GM23338 (cell line): ENCODE measurements at places on chromosomes 7 and 10. TPM values are rescaled to one million over a fixed set of nuclear protein-coding genes. Genes with fewer than 3 reads are reported as not detected.

FXYD4 gene
- not detected in 2 replicates for polyA plus RNA-seq

OR2A5 gene
- not detected in 2 replicates for polyA plus RNA-seq

HOXA5 gene
- not detected in 2 replicates for polyA plus RNA-seq

CALHM2 gene
- polyA plus RNA-seq: 2.1 and 2.2 TPM in 2 replicates

SFRP4 gene
- not detected in 2 replicates for polyA plus RNA-seq

EFCAB10 gene
- polyA plus RNA-seq: 9.8 and 10.3 TPM in 2 replicates

PAPOLB gene
- polyA plus RNA-seq: 0.07 and 0.08 TPM in 2 replicates

PON3 gene
- 1.4 and 1.6 TPM in 2 replicates for polyA plus RNA-seq

ASB4 gene
- not detected in 2 replicates for polyA plus RNA-seq

H2BK1 gene
- polyA plus RNA-seq: not detected in 2 replicates

LMTK2 gene
- polyA plus RNA-seq: 6.1 and 6.5 TPM in 2 replicates

PHYHIPL gene
- 0.27 and 0.63 TPM in 2 replicates for polyA plus RNA-seq

ADCY1 gene
- 2.3 and 2.4 TPM in 2 replicates for polyA plus RNA-seq

GSTK1 gene
- polyA plus RNA-seq: 26.3 and 27.5 TPM in 2 replicates

DBNL gene
- polyA plus RNA-seq: 17.1 and 18.1 TPM in 2 replicates

PTTG1IP2 gene
- not detected in 2 replicates for polyA plus RNA-seq

SEC23IP gene
- 26.2 and 35.6 TPM in 2 replicates for polyA plus RNA-seq

SPAM1 gene
- not detected in 2 replicates for polyA plus RNA-seq

RNLS gene
- polyA plus RNA-seq: 5.7 and 8.8 TPM in 2 replicates

OLAH gene
- polyA plus RNA-seq: 0.12 TPM in 1 of 2 replicates, not detected in the other

CHST12 gene
- 13.9 and 14.6 TPM in 2 replicates for polyA plus RNA-seq

SHOC2 gene
- 29.9 and 33.3 TPM in 2 replicates for polyA plus RNA-seq

TMEM139 gene
- polyA plus RNA-seq: 1.7 and 3.3 TPM in 2 replicates

NUDCD3 gene
- 35.0 and 35.7 TPM in 2 replicates for polyA plus RNA-seq

AGBL3 gene
- polyA plus RNA-seq: 5.6 and 5.9 TPM in 2 replicates

HOXA7 gene
- polyA plus RNA-seq: 0.24 TPM in 1 of 2 replicates, not detected in the other

CALHM3 gene
- 0.19 TPM in 1 of 2 replicates, not detected in the other for polyA plus RNA-seq

TMEM72 gene
- not detected in 2 replicates for polyA plus RNA-seq

CCDC172 gene
- 17.6 and 20.6 TPM in 2 replicates for polyA plus RNA-seq

PTPRZ1 gene
- 160 and 167 TPM in 2 replicates for polyA plus RNA-seq

MYOZ1 gene
- 1.9 and 2.7 TPM in 2 replicates for polyA plus RNA-seq

WEE2 gene
- not detected in 2 replicates for polyA plus RNA-seq

MINDY3 gene
- 6.8 and 10.2 TPM in 2 replicates for polyA plus RNA-seq

STK31 gene
- 0.14 and 0.55 TPM in 2 replicates for polyA plus RNA-seq

AFAP1L2 gene
- polyA plus RNA-seq: 2.3 TPM in 2 replicates

KCNK18 gene
- polyA plus RNA-seq: not detected in 2 replicates

AMPH gene
- polyA plus RNA-seq: 4.8 and 5.2 TPM in 2 replicates

SAMD9 gene
- polyA plus RNA-seq: 0.07 TPM in 1 of 2 replicates, not detected in the other

EBLN1 gene
- polyA plus RNA-seq: not detected in 2 replicates

C10orf71 gene
- polyA plus RNA-seq: not detected in 2 replicates

HIPK2 gene
- 5.9 and 7.3 TPM in 2 replicates for polyA plus RNA-seq

PPP1R3C gene
- polyA plus RNA-seq: 0.91 and 0.94 TPM in 2 replicates

EPHA1 gene
- polyA plus RNA-seq: 60.7 and 66.1 TPM in 2 replicates

LRRN3 gene
- polyA plus RNA-seq: 0.31 and 0.40 TPM in 2 replicates

LBX1 gene
- polyA plus RNA-seq: not detected in 2 replicates

STYXL1 gene
- 38.3 and 39.2 TPM in 2 replicates for polyA plus RNA-seq

AS3MT gene
- 6.3 and 7.2 TPM in 2 replicates for polyA plus RNA-seq

ANKRD1 gene
- 0.10 TPM in 1 of 2 replicates, not detected in the other for polyA plus RNA-seq

PON1 gene
- 1.2 and 2.1 TPM in 2 replicates for polyA plus RNA-seq

HYAL4 gene
- polyA plus RNA-seq: not detected in 2 replicates

PKD2L1 gene
- not detected in 2 replicates for polyA plus RNA-seq

ARHGAP12 gene
- polyA plus RNA-seq: 27.5 and 31.7 TPM in 2 replicates

CYP3A7 gene
- 0.12 and 0.19 TPM in 2 replicates for polyA plus RNA-seq
